ENCODE measurements at places on chromosomes 4 and X.

DNA sequence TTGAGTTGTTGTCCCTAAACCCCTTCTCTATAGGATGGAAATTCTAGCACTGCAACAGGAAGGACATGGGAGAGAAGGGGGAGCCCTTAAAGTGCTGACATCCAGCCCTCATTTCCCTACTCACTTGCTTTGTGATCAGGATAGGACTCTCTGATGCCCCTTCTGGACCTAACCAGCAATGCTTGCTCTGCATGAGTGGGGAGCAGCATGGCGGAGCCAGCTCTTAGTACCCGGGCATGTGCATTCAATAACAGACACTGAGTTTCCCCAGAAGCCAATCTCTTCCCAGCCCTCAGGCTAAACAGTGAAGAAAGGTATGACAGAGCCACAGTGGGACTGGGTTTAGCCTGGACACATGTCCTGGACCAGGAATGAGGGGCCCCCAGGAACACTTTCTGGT lies 14.0 kb downstream of the SOD3 start:
- no peak for DNase-seq

GRCh38 chrX:122268353-122268752 lies 915.7 kb upstream of the GRIA3 start:
- DNase-seq: no peak

- DNase-seq: no peak
Observed at GRCh38 chrX:77743720-77744119, 42.3 kb downstream of the ATRX start.

GRCh38 chr4:60522265-60522664 lies 677.9 kb upstream of the ADGRL3 start:
- DNase-seq: no peak

DNA sequence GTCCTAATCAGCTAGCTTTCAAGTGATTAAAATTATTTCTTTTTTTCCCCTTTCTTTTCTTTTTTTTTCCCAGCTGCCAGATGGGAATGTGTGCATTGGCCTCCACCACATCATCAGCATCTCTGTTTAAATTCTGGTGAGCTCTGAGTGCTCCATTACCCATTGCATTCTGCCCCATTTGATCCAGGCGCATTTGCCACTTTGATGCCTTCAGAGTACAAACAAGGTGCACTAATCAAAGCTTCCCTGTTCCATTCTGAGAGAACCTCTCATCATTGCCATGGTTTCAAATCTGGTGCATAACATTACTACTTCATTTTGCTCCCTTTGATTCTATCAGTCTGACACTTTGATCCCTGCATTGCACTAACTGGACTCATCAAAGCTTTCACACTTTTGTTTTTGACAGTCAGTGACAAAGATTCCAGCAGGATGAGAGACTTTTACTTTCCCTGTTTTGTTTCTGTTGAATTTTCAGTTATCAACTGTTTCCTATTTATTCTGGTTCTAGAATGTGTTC lies 238.8 kb upstream of the PCDH10 start:
- no peak for DNase-seq

DNA sequence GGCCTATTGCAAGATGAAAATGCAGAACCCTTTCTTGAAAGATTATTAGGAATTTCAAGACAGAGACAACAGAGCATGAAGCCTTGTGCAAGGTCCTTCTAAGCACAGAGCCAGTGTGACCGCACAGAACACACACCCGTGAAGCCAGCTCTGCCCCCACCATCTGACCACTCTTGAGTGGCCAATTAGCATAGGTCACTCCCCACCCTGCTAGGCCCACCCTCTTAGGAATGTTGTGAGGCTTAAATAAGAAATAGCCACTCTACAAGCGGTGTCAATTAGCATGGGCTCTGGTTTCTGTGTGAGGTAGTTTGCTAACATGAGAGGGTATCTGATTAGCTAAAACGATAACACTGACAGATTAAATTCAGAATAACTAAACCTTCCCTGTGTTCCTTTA lies 152.9 kb downstream of the PTTG2 start:
- no peak for DNase-seq

- DNase-seq: no peak
Observed at GRCh38 chrX:43345166-43345565, 310.9 kb upstream of the MAOA start.

GRCh38 chr4:140793291-140793690 lies 37.1 kb upstream of the TBC1D9 start:
- DNase-seq: no peak

DNA sequence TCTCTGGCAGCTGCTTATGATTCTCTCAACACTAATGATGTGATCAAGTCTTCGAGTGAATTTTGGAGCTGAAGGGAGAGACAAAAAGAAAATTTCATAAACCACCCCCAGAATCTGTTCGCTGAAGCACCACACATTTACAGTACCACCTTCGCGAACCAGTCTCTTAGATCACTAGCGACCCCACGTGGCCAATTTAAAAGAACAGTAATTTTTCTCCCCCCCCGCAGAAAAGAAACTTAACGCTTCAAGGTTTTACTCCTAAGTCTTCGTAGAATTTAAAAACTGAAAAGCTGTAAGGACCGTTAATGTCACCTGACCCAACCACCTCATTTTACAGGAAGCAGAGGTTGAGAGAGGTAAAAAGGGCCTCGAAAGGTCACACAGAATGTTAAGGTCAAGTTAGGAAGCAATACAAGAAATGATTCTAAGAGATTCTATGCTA lies 187.5 kb downstream of the QDPR start:
- no peak for DNase-seq

DNA sequence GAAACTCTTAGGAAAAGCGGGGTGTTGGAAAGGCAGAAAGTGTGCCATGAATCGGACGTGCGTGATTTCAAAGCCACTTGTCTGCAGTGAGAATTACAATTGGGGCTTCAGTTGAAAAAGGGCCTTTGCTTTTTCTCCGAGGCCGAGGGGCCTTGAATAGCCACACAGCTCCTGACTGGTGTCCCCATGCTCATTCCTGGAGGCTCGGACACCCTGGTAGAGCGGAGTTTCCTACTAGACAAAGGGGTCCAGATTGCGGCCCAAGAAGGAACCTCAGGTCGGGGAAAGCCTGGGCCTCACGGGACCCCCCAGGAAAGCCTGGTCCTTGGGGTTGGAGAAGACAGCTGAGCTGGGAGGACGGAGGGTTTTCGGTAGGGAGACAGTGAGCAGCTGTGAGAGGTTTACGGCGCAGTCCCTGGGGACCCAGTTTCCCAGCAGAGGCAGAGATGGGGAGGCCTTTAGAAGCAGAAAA lies 3.0 kb upstream of the SHOX start:
- no peak for DNase-seq

- no peak for DNase-seq
Observed at GRCh38 chr4:41537292-41537890, 566 bp upstream of the LIMCH1 start.

- no peak for DNase-seq
Observed at GRCh38 chr4:27846951-27847350, 986.3 kb downstream of the STIM2 start.

DNA sequence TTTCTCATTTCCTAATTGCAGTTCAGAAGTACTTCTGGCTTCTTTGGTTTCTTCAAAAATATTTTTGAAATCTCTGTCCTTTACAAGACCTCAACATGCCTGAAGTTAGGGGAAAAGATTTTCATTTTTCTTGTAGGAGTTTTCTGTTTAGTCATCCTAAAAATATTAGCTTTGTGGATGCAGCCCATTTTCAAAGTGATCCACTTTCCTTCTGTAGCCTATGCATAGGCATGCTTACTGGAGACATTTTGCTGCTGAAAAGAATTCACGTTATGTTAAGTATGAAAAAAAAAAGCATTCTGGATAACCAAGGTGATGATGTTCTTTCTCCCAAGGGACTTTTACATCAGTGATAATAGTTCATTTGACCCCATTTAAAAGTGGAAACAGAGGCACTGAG lies 245.6 kb downstream of the THOC2 start:
- no peak for DNase-seq

GRCh38 chr4:99654361-99654761 lies 3.3 kb downstream of the C4orf54 start:
- no peak for DNase-seq

- DNase-seq: no peak
Observed at GRCh38 chr4:141390571-141390970, 169.9 kb downstream of the ZNF330 start.

DNA sequence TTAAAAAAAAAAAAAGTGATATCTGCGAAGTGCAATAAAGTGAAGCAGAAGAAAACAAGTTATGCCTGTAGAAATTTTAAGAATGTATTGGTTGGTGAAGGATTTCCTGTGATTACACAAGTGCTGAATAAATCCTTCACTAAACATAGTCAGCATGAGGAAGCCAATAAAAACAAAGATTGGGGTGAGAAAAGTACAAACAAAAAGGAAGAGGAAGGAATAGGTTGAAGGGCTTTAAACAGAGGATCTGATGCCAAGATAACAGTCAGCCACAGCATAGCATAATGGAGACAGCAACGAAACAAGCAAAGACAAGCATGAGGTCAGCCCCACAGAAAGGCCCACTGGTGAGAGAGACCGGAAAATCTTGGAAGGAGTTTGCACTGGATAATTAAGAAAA lies 372.2 kb downstream of the ADAM29 start:
- no peak for DNase-seq

GRCh38 chr4:155073852-155074251 lies 134.6 kb upstream of the NPY2R start:
- no peak for DNase-seq

Measured in brain pericyte (primary cell).